T-helper 2 cell (primary cell): ENCODE measurements at places on chromosomes 2 and 18.
A peak's percentile ranks its signal among the peaks of the same experiment; 100 is the strongest.

- no peak for DNase-seq
Measured at GRCh38 chr2:157173740-157174184, 83.7 kb upstream of the GALNT5 start.

DNA sequence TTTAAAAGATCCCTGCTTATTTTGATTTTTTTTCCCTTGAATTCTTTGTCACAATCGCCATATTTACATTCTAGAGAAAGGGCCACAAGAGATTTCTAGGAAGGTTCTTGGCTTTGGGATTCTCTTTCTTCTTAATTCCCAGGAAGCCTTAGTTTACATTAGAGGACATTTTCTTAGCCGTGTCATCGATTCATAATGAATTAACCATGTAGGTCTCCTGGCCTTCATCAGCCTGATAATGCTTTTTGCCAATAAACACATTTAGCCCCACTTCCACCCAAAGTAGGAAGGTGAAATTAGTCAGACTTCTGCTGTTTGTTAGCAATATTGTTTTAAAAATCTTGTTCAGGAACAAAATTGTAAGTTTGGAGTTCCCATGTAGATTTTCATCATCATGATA, 71.3 kb upstream of the LPIN2 start:
- no peak for DNase-seq

DNA sequence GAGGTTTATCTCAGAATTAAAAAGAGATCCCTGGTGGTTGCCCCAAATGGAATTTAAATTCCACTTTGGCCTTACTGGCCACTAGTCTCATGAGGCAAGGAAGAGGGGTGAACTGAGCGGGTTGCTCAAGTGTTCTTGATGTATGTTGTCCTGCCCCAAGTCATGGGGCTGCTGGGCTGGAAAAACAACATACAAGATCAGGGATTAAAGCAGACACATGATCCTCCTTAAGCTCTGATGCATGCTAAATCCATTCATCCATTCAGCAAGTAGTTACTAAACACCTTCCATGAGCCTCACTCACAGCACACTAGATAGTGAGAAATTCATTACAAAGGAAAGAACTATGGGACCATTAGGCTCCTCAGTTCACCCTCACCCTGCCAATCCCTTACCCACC, 196.3 kb downstream of the MREG start:
- DNase-seq: no peak

DNA sequence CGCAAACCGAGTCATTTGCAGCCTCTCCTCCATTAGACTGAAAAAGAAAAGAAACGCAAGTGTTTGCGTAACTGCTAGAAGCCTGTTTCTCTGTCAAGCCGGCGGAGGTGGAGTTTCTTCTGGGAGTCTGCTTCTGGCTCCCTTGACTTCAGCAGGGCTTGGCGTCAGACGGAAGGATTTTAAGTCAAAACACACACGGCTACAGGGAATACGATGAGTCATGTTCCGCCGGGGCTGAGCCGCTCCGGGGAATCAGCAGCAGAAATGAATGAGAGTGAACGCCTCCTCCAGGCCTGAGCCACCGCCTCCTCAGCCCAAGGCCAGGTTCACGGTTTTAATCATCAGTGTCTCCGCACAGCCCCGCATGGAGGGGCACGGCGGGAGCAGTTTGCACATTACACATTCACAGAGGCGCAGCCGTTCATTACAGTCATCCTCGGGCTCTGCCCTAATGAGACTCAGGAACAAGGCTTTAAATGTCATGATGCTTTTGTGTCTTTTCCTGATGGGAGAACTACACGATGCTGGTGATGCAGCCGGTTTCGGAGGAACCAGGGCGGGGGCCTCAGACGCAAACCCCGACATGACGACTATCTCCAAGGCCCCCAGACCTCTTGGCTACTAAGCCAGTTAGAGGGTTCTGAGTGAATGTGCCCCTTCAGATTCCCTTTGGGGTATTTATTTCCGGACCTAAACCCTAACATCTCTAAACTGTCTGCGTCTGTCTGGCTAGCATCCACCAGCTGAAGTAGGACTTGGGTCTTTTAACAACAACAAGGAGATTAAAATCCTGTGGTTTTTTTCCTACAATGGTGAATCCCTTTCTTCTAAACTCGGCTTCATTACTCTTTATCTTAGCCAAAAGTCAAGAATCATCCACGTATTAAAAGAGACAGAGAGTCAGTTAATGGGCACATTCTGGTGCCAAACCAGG, 11.1 kb upstream of the SCG2 start:
- DNase-seq: no peak

- no peak for DNase-seq
Measured at GRCh38 chr2:174035981-174036742, 71.0 kb upstream of the SP3 start.

DNA sequence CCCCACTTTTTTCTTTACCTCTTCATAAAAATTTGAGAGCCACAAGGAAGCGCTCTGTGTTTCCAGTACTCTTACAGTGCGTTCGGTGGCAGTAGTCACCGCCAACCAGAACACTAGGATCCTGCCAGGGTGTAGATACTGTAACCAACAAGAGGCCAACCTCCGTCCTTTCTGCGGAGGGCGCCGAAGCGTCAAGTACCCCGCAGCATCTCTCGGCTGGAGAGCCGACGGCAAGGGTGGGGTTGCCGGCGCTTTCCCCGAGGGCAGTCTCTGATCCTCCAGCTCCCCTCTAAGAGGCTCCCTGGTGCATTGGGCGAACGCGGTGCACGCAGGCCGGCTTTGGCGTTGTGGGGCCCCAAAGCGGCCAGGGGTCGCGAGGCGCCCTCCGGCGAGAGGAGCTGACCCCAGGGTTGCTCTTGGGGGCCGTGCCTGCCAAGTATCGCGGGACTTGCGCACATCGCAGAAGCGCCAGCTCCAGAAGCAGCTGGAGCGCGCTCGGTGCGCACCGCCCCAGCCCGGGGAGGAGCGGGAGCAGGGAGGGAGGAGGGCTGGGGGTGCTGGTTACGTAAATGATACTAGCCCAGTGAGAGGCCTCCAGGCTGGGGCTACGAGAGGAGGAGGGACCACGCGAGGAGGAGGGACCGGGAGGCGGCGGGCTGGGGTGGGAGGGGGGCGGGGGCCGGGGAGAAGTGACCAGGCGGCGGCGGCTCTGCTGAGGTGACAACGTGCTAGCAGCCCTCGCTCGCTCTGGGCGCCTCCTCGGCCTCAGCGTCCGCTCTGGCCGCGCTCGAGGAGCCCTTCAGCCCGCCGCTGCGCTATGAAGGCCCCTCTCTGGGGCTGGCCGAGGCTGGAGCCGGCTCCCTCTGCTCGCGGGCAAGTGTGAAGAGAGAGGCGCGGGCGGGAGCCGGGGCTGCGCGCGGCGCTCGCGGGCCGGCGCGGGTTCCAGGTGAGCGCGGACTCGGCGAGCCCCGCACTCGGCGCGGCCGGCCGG, at the start of gene GALNT13:
Gene GALNT13, plus strand, starts transcription at position 692 of the 991 bp plus-strand sequence.
- no peak for DNase-seq

- peak; percentile 97 for DNase-seq
Measured at GRCh38 chr2:208254871-208255556, at the start of gene IDH1. Gene IDH1 (minus strand): TSS chr2:208255071. CDS start chr2:208251551, 3,520 bp downstream.

GRCh38 chr2:241432824-241433448, 75.4 kb downstream of the STK25 start:
- no peak for DNase-seq

GRCh38 chr18:54089749-54090459, 134.6 kb downstream of the MBD2 start:
- DNase-seq: no peak

DNA sequence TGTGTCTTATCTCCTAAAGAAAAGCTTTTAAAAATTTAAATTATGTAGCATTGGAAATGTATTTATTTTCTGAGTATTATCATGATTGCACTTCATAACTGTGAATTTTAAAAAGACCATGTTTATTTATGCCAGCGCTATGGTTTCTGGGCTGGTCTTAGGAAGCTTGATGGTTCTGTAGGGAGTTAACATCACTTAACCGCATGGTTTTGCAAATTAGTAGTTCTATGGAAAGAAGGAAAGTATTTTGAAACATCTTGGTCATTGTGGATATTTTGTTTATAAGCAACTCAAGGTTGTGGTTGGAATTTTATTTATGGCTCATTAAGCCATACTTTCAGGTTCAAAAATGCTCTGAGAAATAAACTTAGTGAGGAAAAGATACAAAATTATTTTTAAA, 549.4 kb downstream of the STK39 start:
- DNase-seq: no peak

- DNase-seq: no peak
Measured at GRCh38 chr2:39942950-39943349, 163.9 kb upstream of the THUMPD2 start.

- DNase-seq: no peak
Measured at GRCh38 chr2:36965206-36965605, 1.1 kb downstream of the STRN start.

DNA sequence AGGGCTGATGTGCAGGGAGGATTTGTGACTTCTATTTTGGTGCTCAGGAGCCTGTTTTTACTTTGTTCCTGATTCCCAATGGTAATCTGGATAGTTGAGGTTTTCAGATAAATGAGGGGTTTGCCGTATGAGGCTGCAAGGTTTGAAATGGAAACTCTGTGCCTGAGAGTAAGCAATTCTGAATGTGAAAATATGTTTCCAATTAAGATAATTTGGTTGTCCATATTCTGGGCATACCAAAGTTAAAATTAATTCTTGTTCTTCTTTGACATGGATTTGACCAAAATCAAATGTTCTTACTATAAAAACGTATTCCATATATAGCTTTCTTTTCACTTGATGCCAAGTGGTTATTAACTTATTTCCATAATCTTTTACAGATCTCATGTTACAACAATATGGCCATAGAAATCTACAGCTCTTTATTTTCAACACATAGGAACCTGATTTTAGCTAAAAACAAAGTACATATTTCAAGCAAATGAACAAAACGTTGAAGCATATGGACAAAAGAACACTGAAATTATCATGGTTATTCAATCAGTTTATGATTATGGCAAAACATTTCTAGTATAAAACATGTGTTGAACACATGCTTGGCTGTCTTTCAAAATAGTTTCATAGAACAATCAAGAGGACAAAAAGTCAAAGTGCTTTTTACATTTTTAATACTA, 63.4 kb upstream of the ARHGAP28 start:
- DNase-seq: no peak

DNA sequence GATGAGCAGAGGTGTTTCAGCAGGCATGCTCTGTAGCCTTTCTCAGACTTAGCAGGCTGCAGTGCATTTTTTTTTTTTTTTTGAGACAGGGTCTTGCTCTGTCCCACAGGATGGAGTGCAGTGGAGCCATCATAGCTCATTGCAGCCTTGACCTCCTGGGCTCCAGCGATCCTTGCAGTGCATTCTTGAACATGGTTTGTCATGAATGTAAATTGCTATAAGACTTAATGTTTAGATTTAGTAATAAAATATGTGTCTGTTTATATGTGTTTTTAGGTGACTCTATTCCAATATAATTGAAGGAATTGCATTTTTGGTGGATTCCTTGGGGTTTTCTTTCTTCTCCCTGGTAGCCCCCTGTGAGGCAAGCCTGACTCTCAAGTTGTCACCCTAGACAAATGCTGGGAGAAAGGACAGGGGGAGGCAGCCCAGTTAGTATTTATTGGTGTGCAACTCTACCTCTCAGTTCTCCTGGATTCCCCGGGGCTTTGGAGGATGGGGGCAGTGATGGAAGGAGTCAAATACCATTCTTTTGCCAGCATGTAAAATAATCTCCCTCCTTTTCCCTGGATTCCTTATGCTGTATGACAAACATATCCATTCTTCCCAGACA, 22.7 kb downstream of the LYPD6B start:
- no peak for DNase-seq

DNA sequence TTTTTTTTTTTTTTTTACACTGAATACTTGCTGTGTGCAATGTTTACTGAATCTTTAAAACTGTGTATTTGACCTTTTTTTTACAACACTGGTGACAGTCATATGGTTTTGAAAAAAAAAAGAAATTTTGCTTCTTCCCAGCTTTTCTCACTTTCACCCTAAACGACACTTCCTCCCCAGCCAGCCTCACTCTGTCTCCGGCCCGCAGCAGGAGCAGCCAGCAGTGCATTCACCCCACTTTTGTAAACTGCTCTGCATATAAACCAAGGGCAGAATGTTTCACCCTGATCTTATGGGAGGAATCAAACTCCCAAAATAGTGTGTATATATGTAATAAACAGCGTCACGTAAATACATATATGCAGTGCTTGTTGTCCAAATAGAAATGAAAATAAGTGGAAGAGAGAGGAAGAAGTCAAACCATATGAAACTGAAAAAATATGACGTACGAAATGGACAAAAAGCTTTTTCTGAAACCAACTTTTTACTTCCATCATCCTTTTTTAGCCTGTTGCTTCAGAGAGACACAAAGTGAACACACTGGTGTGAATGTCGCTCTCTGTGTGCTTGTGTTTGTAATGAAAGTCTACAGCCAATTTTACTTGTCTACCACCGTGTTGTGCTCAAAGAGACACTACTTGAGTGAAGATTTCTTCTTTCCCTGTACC, 54.2 kb downstream of the ZCCHC2 start:
- no peak for DNase-seq

DNA sequence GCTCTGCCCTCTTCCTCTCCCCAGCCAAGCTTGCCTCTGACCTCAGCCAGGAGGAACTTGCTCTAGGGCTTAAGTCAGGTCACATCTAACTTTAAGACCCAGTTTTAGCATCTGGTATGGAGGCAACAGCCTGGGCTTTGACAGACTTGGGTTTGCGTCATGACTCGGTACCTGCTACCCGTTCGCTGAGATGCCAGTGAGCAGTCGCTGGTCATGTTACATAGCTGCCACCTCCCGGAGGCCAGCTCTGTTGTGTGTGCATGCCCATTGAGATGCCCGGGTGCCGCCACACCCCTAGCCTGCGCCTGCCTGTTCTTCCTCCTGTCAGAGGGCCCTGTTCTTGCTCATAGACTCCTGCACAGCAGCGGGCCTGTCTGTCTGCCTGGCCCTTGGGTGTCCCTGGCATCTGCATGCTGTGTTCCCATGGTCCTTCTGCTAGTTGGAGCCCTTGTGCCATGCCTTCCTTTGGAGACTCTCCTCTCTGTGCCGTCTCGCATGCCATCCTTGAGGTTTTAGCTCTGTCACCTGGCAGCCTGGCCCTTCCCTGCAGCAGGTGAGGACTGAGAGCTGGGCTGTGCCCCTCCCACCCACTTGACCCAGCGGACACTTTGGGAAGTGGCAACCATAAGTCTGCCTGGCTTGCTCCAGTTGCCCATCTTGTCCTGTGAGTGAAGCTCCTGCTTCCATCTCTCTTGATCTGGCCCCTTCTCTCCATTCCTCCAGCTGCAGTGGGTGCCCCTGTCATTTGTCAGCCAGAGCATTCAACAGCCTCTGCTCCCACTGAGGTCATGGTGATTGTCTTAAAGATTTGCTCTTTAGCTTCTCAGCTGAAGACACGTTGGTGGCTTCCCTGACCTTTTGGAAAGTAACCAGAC, 24.9 kb downstream of the ASAP2 start:
- no peak for DNase-seq

- no peak for DNase-seq
Measured at GRCh38 chr18:74784752-74785151, 187.1 kb downstream of the ZNF407 start.

- no peak for DNase-seq
Measured at GRCh38 chr2:233800208-233800607, 22.1 kb downstream of the MROH2A start.

GRCh38 chr2:128259585-128259984, 59.1 kb downstream of the HS6ST1 start:
- DNase-seq: no peak
